ENCODE measurements at places on chromosomes 4 and X.

DNA sequence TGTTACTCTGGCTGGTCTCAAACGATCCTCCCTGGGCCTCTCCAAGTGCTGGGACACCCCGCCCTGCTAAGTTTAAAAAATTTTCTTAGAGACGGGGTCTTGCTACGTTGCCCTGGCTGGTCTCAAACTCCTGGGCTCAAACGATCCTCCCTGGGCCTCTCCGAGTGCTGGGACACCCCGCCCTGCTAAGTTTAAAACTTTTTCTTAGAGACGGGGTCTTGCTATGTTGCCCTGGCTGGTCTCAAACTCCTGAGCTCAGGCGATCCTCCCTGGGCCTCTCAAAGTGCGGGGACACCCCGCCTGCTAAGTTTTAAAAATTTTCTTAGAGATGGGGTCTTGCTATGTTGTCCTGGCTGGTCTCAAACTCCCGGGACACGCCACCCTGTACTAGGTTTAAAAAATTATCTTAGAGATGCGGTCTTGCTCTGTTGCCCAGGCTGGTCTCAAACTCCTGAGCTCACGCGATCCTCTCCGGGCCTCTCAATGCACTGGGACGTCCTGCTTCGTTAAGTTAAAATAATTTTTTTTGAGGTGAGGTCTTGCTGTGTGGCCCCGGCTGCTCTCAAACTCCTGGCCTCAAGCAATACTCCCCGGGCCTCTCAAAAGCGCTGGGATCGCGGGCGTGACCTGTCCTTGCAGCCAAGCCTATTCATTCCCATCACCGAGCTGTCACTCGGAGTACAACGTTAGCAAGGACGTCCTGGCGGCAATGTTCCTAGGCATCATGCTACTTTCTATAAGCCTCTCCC lies 1.1 kb downstream of the SLC25A6 start:
- no peak for DNase-seq

- no peak for DNase-seq
Observed at GRCh38 chrX:1493412-1493811, 40.7 kb upstream of the ASMTL start.

DNA sequence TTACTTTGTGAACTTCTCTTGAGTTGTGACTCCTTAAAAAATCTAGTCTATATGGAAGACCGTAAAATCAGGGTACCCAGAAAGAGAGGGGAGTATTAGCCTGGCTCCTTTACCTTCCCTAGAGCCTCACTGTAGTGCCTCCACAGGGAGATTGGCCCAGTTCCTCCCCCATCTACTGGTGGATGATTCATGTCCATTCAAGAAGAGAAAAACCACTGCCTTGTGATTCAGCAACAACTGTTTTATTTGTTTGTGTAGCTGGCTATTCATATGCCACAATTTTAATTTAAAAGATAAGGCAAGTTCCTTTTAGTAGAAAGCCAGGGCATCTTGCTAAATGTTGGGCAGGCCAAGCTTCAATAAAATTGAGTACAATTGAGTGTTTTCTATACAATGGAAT lies 221.8 kb upstream of the KCNIP4 start:
- DNase-seq, result no peak

- DNase-seq, result peak; percentile 1
Observed at GRCh38 chr4:49032440-49033161, 46.5 kb downstream of the CWH43 start.

GRCh38 chr4:105306158-105306781 lies 159.6 kb downstream of the TET2 start:
- DNase-seq, result no peak

DNA sequence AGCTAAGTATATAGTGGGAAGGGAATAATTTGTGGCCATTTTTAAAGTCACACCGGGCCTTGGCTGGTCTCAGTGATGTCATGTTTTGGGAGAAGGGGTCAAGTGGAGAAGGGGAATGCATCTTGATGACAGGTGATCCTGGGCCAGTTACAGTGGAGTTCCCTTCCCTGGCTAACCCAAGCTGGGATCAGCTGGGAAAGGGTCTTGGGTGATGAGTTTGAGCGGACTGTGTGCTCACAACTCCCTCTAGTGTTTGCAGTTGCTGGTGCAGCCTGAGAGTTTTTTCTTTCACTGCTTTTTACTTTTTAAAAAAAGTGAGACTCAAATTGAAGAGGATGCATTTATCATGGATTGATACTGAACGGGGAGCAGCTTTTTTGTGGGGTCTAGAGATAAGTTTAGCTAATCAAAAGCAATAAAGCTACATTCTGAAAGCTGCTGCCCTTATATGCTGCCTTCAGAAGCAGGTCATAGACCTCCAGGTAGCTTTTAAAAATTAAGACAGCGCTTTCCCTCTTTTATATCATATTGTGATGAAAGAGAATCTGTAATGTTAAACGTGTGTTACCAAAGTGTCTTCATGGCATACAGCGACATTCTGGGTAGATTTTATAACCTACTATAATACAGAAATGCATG lies 164.7 kb downstream of the DCLK2 start:
- no peak for DNase-seq

GRCh38 chr4:62482355-62482754 lies 1282.2 kb downstream of the ADGRL3 start:
- DNase-seq, result no peak

GRCh38 chr4:5890063-5890727 lies 2.7 kb downstream of the CRMP1 start:
- peak; percentile 30 for DNase-seq

- DNase-seq, result no peak
Observed at GRCh38 chr4:112994732-112995464, 54.6 kb upstream of the ANK2 start.

DNA sequence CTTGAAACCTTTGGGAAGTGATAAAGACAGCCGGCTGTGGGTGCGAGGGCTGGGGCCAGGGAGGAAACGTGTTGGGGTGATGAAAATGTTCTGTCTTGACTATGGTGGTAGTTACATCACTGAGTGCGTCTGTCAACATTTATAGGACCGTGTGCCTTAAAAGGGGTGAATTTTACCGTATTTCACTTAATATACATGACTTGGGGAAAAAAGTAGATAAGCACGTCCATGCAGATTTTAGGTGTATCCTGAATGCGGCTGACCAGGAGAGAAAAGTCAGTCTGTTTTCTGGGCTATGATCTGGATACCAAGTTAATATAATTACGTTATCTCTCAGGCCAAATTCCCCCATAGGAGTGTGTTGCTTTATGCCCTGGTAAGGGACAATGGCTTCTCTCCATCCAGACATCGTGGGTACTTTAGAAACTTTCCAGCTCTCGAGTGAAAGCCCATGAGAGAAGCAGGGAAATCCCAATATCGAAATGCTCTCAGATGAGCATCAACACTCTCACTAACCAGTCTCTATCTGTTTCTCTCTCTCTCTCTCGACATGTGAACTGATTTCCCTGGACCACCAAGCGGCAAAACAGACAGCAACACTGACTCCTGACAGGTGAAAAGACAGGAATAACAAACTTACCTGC lies 71.5 kb downstream of the IRF2 start:
- no peak for DNase-seq

DNA sequence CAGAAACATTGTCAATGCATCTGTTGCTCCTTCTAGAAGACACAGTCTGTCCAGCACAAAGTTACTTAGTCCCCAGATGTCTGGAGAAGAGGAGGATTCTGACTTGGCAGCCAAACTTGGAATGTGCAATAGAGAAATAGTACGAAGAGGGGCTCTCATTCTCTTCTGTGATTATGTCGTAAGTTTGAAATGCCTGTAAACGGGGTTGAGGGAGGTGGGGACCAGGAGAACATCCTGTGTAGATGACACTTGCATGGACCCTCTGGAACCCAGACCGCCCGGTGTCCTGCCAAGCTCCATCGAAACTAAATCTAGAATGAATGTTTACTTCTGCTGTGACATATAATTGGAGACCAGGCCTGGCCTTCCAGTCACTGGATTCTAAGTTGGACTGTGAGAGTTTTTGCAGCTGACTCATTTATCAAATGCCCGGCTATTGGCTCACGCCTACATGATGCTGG lies 45.0 kb upstream of the MSANTD1 start:
- no peak for DNase-seq

DNA sequence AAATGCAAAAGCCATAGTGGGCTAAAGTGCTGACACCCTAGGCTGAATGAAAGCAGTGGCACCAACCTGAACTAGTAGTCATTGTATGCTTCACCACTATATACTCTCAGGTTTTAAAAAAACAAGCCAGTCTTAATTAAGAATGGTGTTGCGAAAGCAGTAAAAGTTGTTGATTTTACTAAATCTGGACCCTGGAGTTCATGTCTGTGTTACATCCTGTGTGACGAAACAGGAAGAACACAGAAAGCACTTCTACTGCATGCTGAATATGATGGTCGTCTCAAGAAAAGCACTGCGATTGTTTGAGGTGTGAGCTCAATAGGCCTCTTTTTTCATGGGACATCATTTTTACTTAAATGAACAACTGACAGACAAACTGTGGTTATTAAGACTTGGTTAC lies 24.2 kb upstream of the GDPD2 start:
- no peak for DNase-seq

DNA sequence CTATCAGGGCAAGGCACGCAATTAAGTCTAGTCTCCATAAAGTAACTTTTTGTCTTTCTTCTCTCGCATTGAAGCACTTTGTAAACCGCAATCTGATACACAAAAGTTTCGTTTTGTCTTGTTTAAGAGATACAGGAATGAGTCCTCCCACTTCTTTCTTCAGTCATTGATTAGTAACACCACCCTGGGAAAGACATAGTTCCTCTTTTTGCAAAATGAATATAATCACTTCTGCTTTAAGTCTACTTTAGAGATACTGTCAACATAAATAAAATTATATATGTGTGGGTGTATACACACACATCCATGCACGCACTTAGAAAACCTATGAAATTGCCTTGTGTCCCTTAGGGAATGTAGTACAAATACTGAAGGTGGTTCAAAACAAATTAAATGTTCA lies 11.7 kb downstream of the COQ2 start:
- no peak for DNase-seq

DNA sequence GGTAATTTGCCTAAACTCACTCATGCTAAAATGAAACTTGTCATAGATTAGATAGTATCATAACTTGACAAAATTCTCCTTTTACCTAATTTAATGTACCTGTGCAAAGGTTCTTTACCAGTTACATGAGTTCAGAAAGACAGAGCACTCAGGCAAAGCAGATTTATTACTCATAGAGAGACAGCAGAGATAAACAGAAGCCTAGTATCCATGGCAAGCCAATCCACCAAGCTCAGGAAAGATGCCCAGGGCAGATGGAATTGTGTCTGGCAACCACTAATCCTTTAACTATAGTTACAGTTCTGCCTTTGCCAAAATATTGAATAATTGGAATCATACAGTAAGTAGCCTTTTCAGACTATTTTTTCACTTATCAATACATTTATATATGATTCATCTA lies 826.2 kb downstream of the TECRL start:
- no peak for DNase-seq
